ENCODE measurements at places on chromosomes 4 and X. TPM values are rescaled to one million over a fixed set of nuclear protein-coding genes. Genes with fewer than 3 reads are reported as not detected.

The MAP3K15 gene
- 3.0 TPM for total RNA-seq

GRCh38 chr4:151195801-151196200 is 81.2 kb upstream of the PRSS48 start:
- DNase-seq = no peak

DNA sequence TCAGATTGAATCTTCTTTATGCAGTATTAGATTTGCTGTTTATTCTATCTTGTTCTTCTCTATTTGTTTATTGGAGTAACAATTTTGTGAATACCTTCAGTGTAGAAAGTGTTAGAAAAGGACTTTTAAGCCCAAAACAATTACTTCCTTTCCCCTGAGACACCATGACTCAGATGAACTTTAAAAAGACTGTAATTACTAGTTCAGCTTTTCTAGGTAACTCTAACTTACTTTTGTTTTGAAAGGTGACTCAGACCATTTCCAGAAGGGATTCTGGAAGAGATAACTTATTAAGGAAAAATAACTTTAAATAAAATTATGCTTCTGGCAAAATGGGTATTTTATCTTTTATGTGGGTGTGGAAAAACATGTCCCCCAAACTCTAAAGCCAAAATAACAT is 561.5 kb upstream of the PCDH10 start:
- DNase-seq = no peak

DNA sequence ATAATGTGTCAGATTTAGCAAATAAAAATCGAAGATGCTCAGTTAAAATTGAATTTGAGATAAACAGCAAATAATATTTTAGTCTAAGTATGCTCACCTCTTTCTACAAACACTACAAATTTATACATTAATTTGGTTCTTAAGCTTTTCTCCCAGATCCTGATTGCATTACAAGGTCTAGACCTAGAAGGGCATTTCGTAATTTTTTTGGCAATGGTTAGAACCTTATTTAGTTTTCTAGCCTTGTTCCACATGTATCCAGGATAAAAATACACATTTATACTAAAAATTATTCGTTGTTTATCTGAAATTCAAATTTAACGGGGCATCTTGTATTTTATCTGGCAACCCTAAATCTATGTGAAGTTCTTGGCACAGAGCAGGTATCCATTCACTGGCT is 2.5 kb upstream of the CDKL5 start:
- DNase-seq = no peak

GRCh38 chrX:20320461-20321159 is 53.9 kb upstream of the RPS6KA3 start:
- no peak for DNase-seq

All from H7 (cell line).